ENCODE measurements at places on chromosomes 1 and 21. TPM values are rescaled to one million over a fixed set of nuclear protein-coding genes. Genes with fewer than 3 reads are reported as not detected.

- no peak overlapping the region for H3K27ac ChIP-seq
- peaks cover 18% of the 10 kb centered on the region for H3K4me1 ChIP-seq
- no peak overlapping the region for H3K4me3 ChIP-seq
- peak; percentile 17 for DNase-seq
Observed at GRCh38 chr1:91026320-91026719, 4.5 kb upstream of the ZNF644 start.

GRCh38 chr21:37057614-37058013 is 15.3 kb downstream of the PIGP start:
- DNase-seq = no peak
- no peak overlapping the region for H3K27ac ChIP-seq
- H3K36me3 ChIP-seq = no peaks in the 10 kb centered on the region
- peaks cover 16% of the 10 kb centered on the region for H3K4me1 ChIP-seq
- no peaks in the 10 kb centered on the region for H3K27me3 ChIP-seq

DNA sequence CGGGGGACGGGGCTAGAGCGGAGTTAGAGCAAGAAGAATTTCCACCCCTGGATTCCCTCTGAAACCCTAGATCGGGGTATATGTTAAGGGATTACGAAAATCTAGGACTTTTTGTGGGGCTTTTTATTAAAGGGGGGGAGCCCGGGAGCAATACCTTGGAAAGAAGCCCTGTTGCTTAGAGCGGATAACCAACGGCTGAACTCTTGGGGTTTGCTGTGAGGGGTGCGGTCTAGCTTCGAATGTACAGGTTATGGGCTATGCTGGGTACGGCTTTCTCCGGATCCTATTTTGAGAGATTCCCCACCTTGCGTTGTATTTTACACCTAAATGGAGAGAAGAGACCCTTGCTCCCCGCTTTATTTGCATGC is 626 bp downstream of the DYRK3 start:
- H3K27ac ChIP-seq = no peak overlapping the region
- DNase-seq = no peak
- H3K36me3 ChIP-seq = no peaks in the 10 kb centered on the region
- peaks cover 21% of the 10 kb centered on the region for H3K4me1 ChIP-seq
- H3K4me3 ChIP-seq = peak overlapping the region; percentile 85
- no peaks in the 10 kb centered on the region for H3K27me3 ChIP-seq

GRCh38 chr1:26317146-26317545 is 612 bp upstream of the CD52 start:
- no peak overlapping the region for H3K27ac ChIP-seq
- H3K4me1 ChIP-seq = no peaks in the 10 kb centered on the region
- no peak overlapping the region for H3K4me3 ChIP-seq
- H3K27me3 ChIP-seq = no peaks in the 10 kb centered on the region
- H3K36me3 ChIP-seq = no peaks in the 10 kb centered on the region

DNA sequence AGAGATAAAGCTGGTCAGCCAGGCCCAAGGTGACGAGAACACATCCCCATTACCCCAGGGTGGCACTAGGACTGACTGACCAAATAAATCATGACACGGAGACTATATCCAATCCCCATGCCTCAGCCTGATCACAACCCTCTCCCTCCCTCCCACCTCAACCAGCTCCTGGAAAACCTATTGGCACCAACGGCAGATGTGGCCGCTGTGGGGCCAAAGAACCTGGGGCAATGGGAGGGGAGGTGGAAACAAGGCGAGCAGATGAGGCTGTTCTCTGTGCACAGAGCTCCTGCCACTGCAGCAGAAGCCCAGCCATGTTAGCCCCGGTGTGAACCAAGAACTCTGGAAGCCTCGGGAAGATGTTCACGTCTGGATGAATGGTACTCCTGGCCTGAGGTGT is 77.6 kb downstream of the CD247 start:
- no peaks in the 10 kb centered on the region for H3K27me3 ChIP-seq
- DNase-seq = no peak
- H3K36me3 ChIP-seq = no peaks in the 10 kb centered on the region
- no peak overlapping the region for H3K27ac ChIP-seq

GRCh38 chr1:89898695-89899470 is 78.1 kb downstream of the LRRC8D start:
- no peak overlapping the region for H3K27ac ChIP-seq
- no peak for DNase-seq
- H3K36me3 ChIP-seq = peaks cover 6% of the 10 kb centered on the region
- H3K4me3 ChIP-seq = no peak overlapping the region
- peaks cover 7% of the 10 kb centered on the region for H3K4me1 ChIP-seq

DNA sequence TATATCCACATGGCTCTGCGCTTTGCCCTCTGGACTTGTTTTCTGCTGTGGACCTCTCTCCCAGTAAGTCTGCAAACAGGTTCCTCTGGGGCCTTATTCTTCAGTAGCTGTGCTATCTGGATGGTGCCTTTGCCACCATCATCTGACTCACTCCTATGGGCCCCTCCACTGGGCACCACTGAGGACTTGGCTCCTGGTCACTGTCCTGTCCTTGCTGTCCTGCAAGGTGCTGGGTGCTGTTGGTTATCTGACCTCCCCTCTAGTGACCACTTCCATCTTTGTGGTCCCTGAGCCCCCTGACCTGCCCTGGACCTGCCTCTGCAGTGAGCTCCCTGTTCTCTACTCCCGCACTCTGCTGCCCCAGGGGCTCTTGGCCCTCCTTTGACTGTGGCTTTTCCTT is 6.7 kb downstream of the CNIH3 start:
- no peaks in the 10 kb centered on the region for H3K27me3 ChIP-seq
- H3K36me3 ChIP-seq = no peaks in the 10 kb centered on the region
- peaks cover 28% of the 10 kb centered on the region for H3K4me1 ChIP-seq
- H3K4me3 ChIP-seq = no peak overlapping the region

- H3K27ac ChIP-seq = no peak overlapping the region
- DNase-seq = no peak
- no peak overlapping the region for H3K4me3 ChIP-seq
- no peaks in the 10 kb centered on the region for H3K36me3 ChIP-seq
Observed at GRCh38 chr1:21097729-21098128, 79.0 kb downstream of the EIF4G3 start.

DNA sequence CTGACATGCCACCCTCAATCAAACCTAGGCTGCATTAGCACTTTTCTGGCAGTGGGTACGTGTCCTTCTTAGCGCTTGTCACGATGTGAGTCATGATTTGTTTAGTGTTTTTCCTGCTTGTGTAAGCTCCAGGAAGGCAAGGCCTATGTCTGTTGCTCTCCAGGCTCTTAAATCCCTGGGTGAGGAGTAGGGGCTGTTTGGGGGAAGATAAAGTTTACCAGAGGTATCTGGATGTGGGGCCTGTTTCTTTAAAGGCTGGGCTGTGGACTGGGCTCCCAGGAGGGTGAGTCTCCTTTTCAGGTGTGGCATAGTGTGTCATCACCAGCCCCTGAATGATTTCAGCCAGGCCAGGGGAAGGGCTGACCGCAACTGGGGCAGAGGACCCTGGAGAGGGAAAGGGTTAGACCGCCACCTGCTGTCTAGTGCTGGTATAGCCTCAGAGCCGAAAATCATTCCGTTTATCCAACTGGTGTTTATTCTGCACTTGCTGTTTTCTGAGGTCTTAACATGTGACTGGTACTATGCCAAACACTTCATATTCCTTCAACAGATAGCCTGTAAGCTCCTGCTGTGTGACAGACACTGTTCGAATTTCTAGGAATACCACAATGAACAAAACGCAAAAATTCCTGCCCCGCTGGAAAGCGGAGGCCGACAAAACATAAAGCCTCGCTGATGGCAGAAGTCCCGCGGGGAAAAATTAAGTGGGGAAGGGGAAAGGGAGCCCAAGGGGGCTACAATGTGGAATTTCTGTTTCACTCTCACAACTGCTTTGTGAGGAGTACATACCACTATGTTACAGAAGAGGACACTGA is 9.7 kb downstream of the SERINC2 start:
- DNase-seq = peak; percentile 94
- peaks cover 3% of the 10 kb centered on the region for H3K36me3 ChIP-seq
- H3K27ac ChIP-seq = peak overlapping the region; percentile 72
- H3K4me3 ChIP-seq = peak overlapping the region; percentile 14
- H3K27me3 ChIP-seq = no peaks in the 10 kb centered on the region

Gene NCMAP
- total RNA-seq = 1.8 TPM

DNA sequence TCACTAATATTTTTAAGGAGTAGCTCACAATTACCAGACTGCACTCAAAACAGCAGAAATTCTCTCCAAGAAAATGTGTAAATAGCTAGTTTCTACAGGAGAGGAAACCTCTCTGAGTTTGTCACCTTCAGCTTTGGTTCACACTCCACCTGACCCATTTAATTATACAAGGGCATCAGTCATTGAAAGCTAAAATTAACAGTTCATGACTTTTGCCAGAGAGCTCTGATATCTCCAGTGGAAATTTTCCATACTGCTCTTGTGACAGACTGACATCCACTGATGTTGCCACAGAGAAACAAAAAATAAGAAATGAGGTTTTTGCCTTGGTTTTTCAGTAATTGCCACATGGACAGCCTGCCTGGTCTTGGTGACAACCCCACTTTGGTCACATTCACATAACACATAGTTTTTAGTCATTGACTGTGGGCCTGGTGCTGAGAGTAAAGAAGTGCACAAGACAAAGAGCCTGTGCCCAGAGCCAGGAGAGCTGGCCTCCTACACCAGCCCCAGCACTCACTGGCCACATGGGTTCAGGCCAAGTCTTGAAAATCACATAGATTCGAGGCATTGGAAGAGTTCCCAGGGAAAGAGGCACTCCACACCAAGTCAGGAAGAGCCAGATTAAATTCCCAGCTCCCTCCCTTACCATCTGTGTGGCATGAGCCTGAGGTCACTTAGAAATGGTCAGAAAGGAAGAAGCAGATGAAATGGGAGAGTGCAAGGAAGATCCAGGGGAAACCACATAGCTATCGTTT is 13.8 kb upstream of the SIM2 start:
- no peak overlapping the region for H3K4me3 ChIP-seq
- no peak for DNase-seq
- 0 out of 2 replicates have a peak, but pooled peaks cover 4% of the 10 kb centered on the region for H3K4me1 ChIP-seq
- peaks cover 6% of the 10 kb centered on the region for H3K36me3 ChIP-seq
- no peak overlapping the region for H3K27ac ChIP-seq

Gene NUDT17
- total RNA-seq = 2.4 TPM

DNA sequence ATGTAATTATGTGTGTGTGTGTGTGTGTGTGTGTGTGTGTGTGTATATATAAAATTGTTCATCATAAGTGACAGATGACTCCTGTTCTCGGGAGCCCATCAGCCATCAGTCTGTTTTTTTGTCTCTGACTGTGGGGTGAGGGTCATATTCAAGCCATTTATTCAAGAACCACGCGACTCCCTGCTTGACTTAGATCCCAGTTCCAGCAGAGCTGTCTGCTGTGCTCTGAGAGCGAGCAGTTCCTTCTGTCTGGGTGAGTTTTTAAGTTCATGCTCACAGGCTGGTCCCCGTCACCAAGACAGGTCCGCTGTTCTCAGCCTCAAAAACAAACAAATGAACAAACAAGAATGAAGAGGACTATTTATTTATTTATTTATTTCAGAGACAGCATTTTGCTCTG is 18.3 kb upstream of the NPPB start:
- H3K4me3 ChIP-seq = no peak overlapping the region
- H3K27me3 ChIP-seq = peaks cover 9% of the 10 kb centered on the region
- no peaks in the 10 kb centered on the region for H3K36me3 ChIP-seq
- no peak overlapping the region for H3K27ac ChIP-seq
- H3K4me1 ChIP-seq = no peaks in the 10 kb centered on the region
- no peak for DNase-seq

DNA sequence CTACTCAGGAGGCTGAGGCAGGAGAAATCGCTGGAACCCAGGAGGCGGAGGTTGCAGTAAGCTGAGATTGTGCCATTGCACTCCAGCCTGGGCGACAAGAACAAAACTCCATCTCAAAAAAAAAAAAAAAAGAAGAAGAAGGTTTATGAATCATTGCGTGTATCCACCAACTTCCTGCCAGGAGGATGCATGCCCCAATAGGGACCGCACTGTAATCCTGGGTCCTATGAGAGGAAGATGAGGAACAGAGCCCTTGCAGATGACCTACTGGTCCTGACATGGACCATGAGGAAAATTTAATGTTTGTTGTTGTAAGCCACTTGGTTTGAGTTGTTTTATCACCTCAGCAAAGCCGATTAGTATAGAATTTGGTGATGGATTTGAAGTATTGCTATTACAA is 56.7 kb downstream of the PTGS2 start:
- H3K4me3 ChIP-seq = no peak overlapping the region
- H3K27ac ChIP-seq = no peak overlapping the region
- no peaks in the 10 kb centered on the region for H3K27me3 ChIP-seq
- peaks cover 4% of the 10 kb centered on the region for H3K4me1 ChIP-seq
- no peaks in the 10 kb centered on the region for H3K36me3 ChIP-seq
- DNase-seq = no peak

- H3K27me3 ChIP-seq = no peaks in the 10 kb centered on the region
- H3K27ac ChIP-seq = no peak overlapping the region
- H3K4me3 ChIP-seq = no peak overlapping the region
- DNase-seq = no peak
Observed at GRCh38 chr1:25095635-25096200, 136.6 kb downstream of the SYF2 start.

Gene DIO1
- not detected for total RNA-seq

Gene ADPRS
- 75.9 TPM for total RNA-seq

Gene C1orf87
- total RNA-seq = not detected

Gene SIK1
- total RNA-seq = 107 TPM

Gene FCER1A
- total RNA-seq = not detected

- H3K4me3 ChIP-seq = no peak overlapping the region
- no peaks in the 10 kb centered on the region for H3K27me3 ChIP-seq
- no peak for DNase-seq
- H3K27ac ChIP-seq = no peak overlapping the region
- no peaks in the 10 kb centered on the region for H3K36me3 ChIP-seq
- peaks cover 3% of the 10 kb centered on the region for H3K4me1 ChIP-seq
Observed at GRCh38 chr1:222791006-222791710, 23.7 kb upstream of the DISP1 start.

GRCh38 chr1:20814534-20814871 is 27.4 kb upstream of the HP1BP3 start:
- no peaks in the 10 kb centered on the region for H3K27me3 ChIP-seq
- no peak overlapping the region for H3K4me3 ChIP-seq
- no peak for DNase-seq
- no peak overlapping the region for H3K27ac ChIP-seq
- 0 out of 2 replicates have a peak, but pooled peaks cover 5% of the 10 kb centered on the region for H3K4me1 ChIP-seq
- no peaks in the 10 kb centered on the region for H3K36me3 ChIP-seq

DNA sequence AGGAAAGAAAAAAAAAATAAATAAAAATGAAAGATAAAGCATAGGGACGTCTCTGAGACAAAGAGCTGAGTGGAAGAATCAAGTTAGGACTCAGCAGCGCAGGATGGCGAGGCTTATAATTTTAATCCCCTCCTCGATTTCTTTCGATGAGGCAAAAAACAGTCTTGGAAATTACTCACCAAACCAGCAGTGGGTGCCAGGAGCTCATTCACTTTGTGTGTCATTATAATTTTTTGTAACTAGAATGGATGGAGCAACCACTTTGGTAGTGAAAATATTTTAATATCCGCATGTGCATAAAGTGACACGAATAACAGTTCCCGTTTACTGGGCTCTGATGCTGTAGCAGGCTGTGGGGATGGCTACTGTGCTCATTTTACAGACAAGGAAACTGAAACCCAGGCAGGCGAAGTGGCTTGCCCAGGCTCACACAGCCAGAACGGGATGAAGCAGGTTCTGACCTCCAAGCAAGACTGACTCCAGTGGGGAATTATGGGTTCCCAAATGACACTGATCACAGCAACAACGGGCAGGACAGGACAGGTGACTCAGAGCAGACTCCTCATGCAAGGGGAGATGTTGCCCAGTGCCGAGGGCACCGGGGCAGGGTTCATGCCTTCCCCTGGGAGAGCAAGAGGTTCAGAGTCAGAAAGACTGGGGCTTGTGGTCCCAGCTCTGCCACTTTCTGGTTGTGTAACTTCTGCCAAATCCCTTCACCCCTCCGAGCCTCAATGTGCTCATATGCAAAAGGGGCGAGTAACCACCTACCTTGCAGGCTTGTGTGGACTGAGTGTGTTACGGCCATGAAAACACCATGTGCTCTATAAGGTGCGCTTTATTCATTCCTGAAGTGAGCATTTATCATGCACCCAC is 63.6 kb downstream of the RUNX3 start:
- H3K27me3 ChIP-seq = no peaks in the 10 kb centered on the region
- H3K27ac ChIP-seq = peak overlapping the region; percentile 72
- H3K36me3 ChIP-seq = no peaks in the 10 kb centered on the region

All from PC-3 (cell line).